Heart right ventricle (tissue), 16 donors: ENCODE measurements at places on chromosomes 16 and 17. TPM values are rescaled to one million over a fixed set of nuclear protein-coding genes. Genes with fewer than 3 reads are reported as not detected.

The NPIPB8 gene
- 0.61 TPM for total RNA-seq

The MT1H gene
- total RNA-seq: not detected

The SLC16A6 gene
- total RNA-seq: 0.20 TPM

GRCh38 chr16:68985855-68986254 lies 119.6 kb upstream of the HAS3 start:
- DNase-seq: no peak

- no peak for DNase-seq
These were observed 37.1 kb upstream of the MGAT5B start for GRCh38 chr17:76830987-76831715.

GRCh38 chr17:8063761-8064534 lies 23.6 kb downstream of the ALOX12B start:
- no peak for DNase-seq

- DNase-seq: no peak
These were observed 32.4 kb downstream of the WIPI1 start for GRCh38 chr17:68424861-68425260.
